ENCODE measurements at places on chromosomes 1 and 21.

DNA sequence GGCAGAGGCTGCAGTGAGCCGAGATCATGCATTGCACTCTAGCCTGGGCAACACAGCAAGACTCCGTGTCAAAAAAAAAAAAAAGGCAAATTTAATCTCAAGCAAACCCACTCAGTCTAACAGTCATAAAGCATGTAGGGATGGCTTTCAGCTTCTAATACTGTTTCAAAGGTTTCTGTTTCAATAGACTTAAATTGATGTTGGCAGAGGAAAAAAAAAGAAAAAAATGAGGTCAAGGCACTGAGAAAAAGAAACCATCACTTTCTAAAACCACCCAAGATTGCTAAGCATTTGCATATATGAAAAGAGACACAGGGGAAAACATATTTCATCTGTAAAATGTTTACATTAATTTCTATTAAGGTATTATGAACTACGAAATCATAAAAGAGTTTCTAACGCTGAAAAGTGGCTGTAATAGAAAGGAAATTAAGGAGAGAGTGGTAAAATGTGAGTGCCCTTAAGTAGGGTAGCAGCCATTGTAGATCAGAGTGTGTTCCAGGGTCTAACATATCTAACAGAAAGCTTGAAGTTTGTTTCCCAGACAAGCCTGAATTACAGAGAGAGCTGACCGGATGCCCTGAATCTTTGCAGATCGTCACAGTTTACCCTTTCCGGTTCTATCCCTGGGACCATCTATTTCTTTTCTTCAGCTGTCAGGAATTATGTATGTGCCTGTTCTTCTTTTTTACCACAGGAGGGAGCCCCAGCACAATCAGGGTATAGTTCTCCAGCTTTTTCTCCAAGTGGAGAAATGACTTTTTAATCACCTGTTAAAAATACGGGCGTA lies 70.0 kb downstream of the PLD5 start:
- no peak for DNase-seq

- no peak for DNase-seq
Measured at GRCh38 chr1:31874942-31875341, 59.1 kb upstream of the SPOCD1 start.

DNA sequence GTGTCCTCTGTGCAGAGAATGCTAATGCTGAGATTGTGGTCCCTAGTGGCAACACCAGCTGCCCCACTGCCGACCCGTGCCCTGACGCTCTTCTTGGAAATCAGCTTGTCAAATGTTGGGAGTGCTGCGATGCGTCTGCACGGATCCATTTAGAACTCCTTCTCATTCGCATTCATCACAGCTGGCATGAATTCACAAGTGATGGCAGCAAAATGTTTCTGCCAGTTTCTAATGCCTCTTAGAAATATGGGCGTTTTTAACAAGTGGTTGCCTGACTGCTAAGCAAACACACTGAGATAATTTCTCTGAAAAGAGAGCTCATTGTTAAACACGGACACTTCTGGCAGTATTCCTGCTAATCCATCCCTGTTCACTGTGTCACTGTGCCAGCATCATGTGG lies 131.9 kb upstream of the KCNJ6 start:
- no peak for DNase-seq

GRCh38 chr21:40660461-40660860 lies 186.5 kb downstream of the DSCAM start:
- no peak for DNase-seq

- DNase-seq: peak; percentile 53
Measured at GRCh38 chr1:53896635-53897229, 2.7 kb downstream of the DIO1 start.

DNA sequence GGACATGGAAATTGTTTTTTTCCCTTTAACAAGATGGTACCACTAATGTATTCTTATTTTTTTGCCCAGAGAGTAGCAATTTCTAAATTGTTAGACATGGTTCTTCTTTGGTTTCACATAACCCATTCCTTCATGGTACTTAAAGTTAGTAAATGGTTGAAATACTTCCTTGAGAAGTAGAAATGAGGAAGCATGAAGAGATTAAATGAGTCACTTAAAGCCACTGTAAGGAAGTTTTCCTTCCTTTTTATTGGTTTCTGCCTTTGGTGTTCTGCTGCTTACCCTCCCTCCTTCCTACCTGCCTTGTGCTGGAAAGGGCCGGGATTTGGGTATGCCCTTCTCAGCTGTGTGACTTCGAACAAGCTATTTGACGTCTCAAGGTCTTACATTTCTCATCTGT lies 101.0 kb downstream of the KIF26B start:
- no peak for DNase-seq

GRCh38 chr1:181106479-181106878 lies 18.0 kb downstream of the IER5 start:
- no peak for DNase-seq

- no peak for DNase-seq
Measured at GRCh38 chr1:210070531-210070930, 132.5 kb downstream of the SYT14 start.

GRCh38 chr1:44842486-44842861 lies 579 bp downstream of the PTCH2 start:
- no peak for DNase-seq

- DNase-seq: no peak
Measured at GRCh38 chr1:40818264-40818961, 34.8 kb downstream of the KCNQ4 start.

GRCh38 chr1:108692724-108693655 lies 880 bp downstream of the PRPF38B start:
- DNase-seq: peak; percentile 46

DNA sequence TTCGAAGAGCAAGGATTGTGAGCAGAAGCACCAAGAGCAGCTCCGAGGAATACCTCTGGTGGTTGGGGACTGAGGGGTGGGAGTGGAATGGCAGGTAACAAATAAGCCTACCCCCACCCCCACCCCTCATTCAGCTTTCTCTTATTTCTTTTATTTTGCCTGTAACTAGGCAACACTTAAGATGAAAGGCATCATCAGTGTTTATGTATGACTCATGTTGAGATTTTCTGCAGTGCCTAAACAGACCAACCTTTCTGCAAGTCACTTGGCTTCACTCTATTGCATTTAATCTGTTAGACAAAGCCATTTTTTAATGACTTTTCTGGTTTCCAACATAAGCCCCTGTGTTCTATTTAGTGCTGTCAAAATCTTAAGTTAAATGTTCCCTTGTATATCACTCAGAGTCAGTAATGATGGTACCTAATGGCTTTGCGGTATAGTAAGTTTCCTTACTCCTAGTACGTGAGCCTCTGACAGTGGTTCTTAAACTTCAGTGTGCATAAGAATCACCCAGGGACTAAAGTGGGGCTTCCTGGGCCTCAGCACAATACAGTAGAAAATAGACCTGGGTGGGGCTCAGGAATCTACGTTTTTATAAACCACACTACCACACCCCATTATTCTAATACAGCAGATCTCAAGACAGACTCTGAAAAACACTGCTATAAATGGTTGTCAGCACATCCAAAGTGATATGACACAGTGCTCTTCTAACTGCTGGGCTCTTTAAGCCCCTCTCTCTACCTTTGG lies 19.9 kb downstream of the CASQ2 start:
- no peak for DNase-seq

DNA sequence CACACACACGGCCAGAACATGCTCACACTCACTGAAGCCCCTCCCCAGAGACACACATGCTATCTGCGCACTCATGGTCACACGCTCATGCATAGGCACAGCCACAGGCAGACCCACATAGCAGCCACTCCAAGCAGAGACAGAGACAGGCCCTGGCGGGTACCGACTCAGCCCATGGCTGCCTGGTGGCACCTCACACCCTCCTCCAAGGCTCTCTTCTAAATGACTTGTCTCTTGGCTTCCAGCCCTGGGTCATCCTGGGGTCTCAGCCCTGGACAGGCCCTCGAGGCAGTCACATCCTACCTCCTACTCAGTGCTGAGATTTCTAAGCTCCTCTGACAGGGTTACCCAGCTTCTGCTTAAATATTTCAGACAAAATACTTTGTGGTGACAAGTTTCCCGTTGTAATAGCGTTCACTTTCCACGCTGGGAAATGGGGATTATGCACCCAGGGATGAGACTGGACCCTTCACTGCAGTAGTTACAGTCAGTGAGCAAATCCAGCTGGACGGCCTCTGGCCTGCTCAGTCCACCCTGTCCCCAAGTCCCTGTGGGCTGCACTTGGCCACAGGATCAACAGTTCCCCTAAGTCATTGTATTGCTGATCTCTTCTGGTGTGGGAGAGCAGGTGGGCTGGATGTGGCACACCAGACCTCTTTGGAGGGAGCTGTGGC lies 2.9 kb upstream of the NFASC start:
- DNase-seq: no peak

DNA sequence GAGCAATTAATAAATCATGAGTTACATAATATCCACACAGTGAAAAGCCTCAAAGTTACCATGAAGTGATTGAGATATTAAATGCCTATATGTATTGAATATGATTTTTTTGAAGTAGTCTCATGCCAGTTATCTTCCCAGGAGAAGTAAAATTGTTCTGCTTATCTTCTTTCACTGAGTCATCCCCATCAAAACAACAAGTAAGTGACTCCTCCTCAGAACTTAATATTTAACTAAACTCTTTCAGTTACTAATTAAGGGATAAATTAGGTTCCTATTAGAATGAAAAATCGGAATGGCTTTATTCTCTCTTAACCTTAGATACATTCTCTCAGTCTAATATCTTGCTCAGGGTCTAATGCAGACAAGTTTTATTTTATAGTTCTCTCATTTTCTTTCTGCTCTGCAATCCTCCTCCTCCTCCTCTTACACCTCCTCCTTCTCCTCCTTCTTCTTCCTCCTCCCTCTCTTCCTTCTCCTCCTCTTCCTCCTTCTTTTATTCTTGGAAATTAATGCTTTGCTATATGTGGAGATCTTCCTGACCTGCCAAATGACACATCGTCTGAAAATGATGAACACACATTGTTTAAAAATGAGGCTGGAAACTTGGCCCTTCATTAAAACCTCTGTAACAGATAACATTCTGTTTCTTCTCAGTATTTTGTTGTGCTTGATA lies 110.9 kb downstream of the RUNX1 start:
- no peak for DNase-seq

DNA sequence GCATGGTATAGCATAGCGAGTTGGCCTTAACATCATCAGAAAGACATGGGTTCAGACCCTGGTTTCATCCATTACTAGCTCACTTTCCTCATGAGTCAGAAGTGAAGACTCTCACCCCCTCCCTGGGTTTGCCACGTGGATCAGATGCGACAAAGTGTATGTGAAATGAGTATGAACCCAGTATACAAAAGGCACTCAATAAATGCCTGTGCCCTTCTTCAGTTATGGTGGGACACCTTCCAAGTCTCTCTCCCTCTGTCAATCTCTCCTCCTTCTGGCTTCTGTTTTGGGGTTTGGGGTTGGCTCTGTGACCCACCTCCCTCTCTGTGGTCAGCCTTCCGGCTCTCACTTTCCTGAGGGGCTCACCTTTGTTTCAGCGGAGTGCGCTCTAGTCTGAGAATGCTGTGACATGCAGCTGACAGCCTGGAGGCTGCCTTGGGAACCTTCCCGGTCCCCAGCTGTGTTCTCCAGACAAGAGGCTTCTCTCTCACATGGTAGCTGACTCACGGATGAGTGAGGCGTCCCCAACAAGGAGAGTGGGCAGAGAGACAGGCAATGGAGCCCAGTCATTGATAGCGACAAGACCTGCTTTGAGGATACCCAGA lies 155.0 kb upstream of the EDN2 start:
- no peak for DNase-seq

DNA sequence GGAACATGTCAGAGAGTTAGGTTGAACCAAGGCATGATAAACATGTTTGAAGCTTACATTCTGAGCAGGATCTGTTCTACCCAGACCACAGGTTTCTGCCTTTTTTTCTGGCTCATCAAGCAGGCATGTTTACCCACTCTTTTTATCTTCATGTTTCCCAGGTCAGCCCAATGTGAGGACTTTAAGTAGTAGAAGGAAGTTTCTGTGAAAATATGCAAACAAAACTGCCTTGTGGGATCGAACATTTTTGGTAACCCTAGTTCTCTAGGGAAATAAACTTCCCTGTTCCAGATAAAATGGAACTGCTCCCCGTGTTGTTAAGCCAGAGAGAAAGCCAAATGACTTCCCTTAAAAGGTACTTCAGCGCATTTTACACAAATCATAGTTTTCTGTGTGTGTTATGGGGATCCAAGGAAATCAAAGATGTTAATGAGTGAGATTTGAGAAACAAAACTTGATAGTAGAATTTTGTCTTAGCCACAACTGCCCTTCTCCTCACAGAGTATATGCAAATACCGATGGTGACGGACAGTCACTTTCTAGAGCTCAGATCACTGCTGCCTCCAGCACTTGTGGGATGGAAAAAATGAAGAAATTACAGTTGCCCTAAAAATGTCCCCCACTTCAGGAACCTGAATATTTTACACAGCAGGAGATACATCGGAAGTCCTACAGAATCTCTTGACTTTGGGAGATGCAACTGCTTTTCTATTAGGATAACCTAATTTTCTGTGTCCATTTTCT lies 765 bp upstream of the HIPK1 start:
- DNase-seq: no peak

DNA sequence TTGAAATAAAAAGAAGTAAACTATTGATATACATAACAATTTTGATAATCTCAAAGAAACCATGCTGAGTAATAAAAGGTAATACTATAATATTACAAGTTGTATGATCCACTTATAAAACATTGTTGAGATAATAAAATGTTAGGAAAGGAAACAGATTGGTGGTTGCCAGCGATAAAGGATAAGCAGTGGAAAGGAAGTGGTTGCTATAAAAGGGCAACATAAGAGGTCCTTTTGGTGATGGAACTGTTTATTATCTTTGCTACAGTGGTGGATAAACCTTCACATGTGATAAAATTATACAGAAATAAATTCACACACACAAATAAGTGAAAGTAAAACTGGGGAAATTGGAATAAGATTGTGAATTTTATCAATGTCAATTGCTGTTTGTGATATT lies 15.1 kb downstream of the OR6F1 start:
- no peak for DNase-seq

- no peak for DNase-seq
Measured at GRCh38 chr1:166139735-166140134, 27.1 kb downstream of the FAM78B start.

GRCh38 chr1:67836769-67837168 lies 3.5 kb upstream of the GNG12 start:
- DNase-seq: no peak

GRCh38 chr21:35025206-35026152 lies 23.6 kb downstream of the RUNX1 start:
- no peak for DNase-seq

GRCh38 chr1:192513196-192513595 lies 62.4 kb upstream of the RGS1 start:
- DNase-seq: no peak

- DNase-seq: no peak
Measured at GRCh38 chr1:22055463-22055862, 3.0 kb downstream of the CDC42 start.

- no peak for DNase-seq
Measured at GRCh38 chr1:85118751-85119150, 70.5 kb upstream of the MCOLN3 start.

GRCh38 chr1:221148660-221149059 lies 269.4 kb downstream of the HLX start:
- no peak for DNase-seq

- no peak for DNase-seq
Measured at GRCh38 chr21:16454399-16454798, 724.6 kb downstream of the USP25 start.

- DNase-seq: no peak
Measured at GRCh38 chr1:157359314-157360022, 192.8 kb downstream of the FCRL5 start.

- DNase-seq: no peak
Measured at GRCh38 chr1:228398741-228399461, 7.7 kb downstream of the TRIM11 start.

Measured in HS-5 (cell line).